ENCODE measurements at places on chromosomes 3 and 15.

- DNase-seq = no peak
Measured at GRCh38 chr3:113629584-113630421, 66.6 kb downstream of the USF3 start.

DNA sequence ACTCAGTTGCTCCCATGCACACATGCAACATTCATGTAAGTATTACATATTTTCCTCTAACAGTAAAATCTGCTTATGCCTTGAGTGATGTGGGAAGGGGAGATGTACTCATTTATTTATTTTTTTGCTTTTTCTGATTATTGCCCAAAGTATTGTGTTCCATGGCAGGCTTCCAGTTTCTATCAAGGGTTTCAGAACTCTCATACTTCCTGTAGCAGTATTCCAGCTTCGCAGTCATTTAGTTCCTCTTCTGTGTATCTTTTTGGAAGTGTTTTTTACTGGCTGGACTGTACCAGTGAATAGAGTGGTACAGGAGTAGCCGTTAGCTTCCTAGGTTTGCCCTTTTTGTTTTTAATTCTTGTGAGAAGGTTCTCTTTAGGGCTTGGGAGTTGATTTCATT lies 26.9 kb downstream of the RAB11A start:
- DNase-seq = no peak

GRCh38 chr15:70778258-70779076 lies 15.1 kb upstream of the UACA start:
- DNase-seq = no peak

DNA sequence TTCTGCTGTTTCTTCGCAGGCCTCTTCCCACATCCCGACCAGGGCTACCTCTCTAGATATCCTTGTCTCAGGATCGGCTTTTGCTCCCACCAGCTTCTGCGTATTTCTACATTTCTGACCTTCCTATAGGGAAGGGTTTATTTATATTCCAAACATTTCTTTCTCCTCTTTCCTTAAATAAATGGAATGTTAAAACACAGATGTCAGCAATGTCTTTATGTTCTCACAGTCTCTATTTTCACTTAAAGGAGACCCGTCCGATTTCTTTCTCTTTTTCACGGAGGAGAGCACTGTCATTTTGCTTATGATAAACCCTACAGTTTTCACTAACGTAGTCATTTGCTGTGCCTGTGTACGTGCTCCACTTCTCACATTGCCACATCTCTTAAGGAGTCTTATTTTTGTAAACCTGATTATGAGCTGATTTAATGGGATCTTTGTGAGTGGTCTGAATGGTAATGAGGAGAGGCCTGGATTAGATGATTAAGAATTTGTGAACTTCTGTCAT lies 630 bp downstream of the KIF15 start:
- no peak for DNase-seq

GRCh38 chr3:82100378-82100777 lies 338.9 kb upstream of the GBE1 start:
- DNase-seq = peak; percentile 69

- DNase-seq = no peak
Measured at GRCh38 chr3:44932271-44932670, 43.7 kb downstream of the ZDHHC3 start.
